ENCODE measurements at places on chromosomes 6 and 20.

DNA sequence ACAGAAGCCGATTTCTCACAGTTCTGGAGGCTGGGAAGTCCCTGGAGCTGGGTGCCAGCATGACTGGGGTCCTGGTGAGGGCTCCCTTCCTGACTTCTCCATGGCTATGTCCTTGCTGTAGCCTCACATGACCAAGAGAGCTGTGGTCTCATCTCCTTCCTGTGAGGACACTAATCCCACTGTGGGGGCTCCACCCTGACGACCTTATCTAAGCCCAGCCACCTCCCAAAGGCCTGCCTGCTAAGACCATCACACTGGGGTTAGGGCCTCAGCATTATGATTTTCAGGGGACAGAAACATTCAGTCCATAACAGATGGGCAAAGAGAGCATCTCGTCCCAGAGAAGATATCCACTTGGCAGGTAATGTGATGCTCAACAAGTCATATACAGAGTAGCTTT is 16.8 kb downstream of the RPP40 start:
- DNase-seq = no peak

GRCh38 chr6:13072686-13073347 is 255.5 kb downstream of the TBC1D7 start:
- DNase-seq = no peak

DNA sequence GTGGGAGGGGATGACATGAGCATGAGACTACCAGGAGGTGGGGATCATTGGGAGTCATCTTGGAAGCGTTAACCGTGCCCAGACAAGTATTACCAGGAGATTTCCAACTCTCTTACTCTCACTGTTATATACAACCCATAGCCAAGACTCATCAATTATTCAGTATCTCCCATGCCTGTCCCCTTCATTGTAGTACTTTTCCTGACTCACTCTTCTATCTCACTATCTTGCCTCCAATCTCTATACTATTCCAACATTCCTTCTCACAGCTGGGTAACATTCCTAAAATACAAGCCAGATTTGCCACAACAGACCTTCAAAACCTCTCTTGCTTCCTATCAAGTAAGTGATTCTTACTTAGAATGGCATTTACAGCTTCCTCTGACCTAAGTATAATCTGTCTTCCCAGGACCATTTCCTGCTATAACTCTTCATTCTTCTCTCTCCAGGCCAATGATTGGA is 226.3 kb upstream of the SMLR1 start:
- no peak for DNase-seq

- no peak for DNase-seq
These were observed 95.5 kb downstream of the GJA10 start for GRCh38 chr6:89989742-89990141.

DNA sequence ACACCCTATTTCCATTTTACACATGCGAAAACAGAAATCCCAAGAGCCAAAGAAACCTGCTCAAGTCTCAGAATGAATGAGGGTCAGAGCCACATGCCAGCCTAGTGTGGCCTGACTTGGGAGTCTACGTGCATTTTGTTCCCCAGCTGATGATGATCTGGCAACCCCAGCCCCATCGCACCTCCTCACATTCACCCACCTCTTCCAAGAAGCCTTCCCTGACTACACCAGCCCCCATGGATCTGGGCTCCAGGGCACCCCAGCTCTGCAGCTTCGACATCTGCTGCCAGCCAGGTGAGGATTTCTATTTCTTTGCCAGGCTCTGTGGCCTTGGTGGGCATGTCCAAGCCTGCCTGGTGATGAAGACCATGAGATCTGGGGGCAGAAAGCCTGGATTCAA is 41.0 kb downstream of the ANGPT4 start:
- DNase-seq = no peak

GRCh38 chr20:7714549-7714948 is 225.7 kb downstream of the HAO1 start:
- no peak for DNase-seq

DNA sequence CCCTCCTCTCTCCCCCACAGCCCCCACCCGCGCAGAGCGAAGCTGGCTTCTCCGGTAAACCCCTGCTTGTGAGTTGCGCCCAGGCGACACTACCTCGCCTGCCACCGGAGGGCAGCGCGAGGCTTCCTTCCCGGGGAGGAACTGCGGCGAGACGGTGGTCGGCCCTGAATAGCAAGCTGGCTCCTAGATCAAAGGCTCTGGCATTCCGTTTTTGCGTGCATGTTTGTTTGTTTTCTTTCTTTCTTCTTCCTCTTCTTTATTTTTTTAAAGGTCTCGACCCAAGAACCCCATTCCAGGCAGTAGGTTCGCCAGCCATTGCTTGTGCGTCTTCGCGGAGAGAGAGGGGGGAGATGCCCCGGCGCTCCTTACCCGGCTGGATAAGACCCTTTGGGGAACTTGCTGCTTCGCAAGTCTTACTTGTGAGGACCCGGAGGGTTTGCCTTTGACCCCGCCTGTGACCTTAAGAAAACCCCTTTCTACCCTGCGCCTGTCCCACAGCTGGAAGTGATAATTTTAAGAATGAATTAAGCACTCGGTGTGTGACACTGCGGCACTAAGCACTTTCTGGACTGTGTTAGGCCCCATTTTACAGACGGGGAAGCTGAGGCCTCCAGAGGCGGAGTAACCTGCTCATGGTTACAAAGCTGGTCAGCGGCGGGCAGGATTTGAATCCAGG is 92.7 kb upstream of the SIRPA start:
- DNase-seq = no peak

GRCh38 chr6:64411226-64411625 is 775.6 kb downstream of the PHF3 start:
- DNase-seq = no peak

GRCh38 chr6:80658926-80659325 is 552.5 kb downstream of the BCKDHB start:
- DNase-seq = no peak

DNA sequence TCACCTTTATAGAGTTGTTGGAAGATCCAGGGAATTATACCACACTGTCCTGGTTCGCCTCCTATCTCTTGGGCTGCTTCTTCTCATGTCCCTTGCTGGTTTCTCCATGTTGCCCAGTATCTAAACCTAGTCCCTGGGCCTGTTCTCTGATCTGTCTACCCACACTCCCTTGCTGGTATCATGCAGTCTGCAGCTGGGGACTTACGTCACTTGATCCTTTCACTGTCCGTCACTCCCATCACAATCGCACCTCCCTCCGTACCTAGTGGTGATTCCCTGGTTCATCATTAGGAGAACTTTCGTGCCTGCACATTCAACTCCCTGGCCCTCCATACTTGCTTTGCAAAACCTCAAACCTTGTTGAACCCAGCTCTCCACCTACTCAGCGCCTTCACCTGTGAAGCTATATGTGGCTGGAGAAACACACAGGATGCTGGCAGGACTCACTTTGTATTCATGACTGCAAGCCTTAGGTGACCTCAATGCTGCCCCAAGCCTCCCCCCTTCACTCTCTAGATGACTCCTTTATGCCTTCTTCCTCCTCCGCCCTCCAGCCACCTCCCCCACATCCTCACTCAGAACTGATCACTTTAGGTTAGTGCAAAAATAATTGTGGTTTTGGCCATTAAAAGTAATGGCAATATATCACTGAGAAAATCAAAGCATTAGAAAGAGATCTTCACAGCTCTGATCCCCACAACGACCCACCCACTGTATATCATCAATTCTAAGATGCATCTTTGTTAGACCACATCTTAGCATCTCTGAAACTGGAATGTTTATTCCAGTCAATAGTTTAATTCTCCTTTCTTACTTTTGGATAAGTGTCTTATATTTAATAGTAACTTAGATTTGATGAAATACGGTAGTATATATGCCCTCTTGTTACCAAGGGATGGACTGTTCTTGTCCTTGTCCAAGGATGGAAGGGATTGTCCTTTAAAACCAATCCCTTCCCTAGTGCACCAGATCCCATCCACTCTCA is 26.4 kb downstream of the GDAP1L1 start:
- DNase-seq = no peak

- no peak for DNase-seq
These were observed 19.0 kb upstream of the STX11 start for GRCh38 chr6:144131248-144131709.

- no peak for DNase-seq
These were observed 30.0 kb downstream of the ALDH5A1 start for GRCh38 chr6:24524805-24525204.

- DNase-seq = no peak
These were observed 12.0 kb upstream of the RNGTT start for GRCh38 chr6:88975369-88975768.

DNA sequence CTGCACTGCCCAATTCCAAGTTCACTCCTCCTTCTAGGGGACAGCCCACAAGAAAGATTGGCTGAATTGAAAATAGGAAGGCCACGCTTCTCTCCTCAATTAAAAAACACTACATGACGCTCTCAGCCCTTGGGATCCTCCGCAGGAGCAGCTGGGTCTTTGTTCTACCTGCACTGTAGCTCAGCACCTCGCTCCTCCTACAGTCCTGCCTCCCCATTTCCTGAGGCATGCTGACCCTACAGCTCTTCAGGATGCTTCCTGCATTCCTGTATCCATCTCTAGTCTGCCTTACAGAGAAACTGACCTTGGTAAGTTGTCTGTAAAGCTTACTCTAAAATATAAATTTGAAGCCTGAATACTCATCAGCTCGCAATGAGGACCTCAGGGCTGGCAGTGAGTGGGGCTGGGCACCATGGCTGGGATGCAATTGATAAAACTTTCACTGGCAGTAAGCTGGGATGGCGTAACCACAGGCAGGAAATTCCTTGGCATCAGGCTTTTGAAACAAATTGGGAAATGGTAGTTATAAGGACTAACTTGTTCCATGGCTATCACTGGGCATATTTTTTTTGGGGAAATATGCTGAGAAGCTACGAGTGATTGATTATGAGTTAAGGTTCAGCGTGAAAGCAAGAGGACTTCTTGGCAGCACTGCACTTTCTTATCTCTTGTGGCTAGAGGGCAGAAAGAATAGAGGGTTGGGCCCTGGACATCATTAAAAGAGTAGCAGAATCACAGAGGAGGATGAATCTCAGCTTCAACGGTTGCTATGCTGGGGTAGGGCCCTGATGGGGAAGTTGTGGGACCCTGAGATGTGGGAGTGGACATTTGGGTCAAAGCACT is 11.7 kb upstream of the SIRPB1 start:
- DNase-seq = no peak

- no peak for DNase-seq
These were observed 255.6 kb upstream of the TAB2 start for GRCh38 chr6:149061930-149062329.

DNA sequence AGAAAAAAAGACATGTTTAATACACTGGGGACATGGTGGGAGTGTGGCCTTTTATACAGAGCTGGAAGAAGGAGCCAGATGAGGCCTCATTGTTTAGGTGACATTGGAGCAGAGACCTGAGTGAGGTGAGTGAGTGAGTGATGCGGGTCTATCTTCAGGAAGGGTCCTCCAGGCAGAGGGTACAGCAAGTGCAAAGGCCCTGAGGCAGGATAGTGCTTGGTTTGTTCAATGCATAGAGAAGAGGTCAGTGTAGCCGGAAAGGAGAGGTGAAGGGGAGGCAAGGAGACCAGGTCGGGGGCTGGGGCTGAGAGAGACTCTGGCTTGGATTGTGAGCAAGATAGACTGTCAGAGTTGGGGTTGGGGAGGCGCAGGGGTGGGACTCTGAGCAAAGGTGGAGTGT is 23.6 kb downstream of the KCNG1 start:
- no peak for DNase-seq

DNA sequence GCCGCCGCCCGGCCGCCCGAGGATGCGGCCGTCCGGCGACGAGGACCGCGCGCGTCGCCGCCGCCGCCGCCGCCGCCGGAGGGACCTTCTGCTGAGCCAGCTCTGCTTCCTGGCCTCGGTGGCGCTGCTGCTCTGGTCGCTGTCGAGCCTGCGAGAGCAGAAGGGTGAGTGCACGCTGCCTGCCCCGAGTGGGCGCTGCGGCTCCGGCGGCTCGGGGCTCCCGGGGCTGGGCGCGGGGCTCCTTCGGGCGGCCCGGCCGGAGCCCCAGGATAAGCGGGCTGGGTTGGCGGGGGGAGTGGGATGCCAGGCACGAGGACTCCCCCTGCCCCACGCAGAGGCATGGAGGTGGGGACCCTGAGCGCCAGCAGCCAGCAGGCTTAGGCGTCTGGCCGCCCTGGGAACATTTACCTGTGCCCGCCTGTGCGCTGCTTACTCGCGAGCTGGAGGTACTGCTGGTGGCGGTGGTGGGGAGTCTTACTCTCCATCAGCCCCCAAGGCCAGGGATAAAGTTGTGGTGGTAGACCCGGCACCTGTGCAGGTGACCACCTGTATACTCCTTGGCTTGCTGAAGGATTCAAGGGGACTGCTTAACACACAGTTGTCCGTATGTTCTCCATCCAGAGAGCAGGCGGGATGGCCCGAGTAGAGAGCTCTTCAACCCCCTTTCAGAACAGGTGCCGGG is 520 bp downstream of the SLC24A3 start:
- no peak for DNase-seq

GRCh38 chr6:138803861-138804260 is 8.0 kb downstream of the ECT2L start:
- DNase-seq = no peak

GRCh38 chr6:169312658-169313346 is 59.2 kb upstream of the THBS2 start:
- DNase-seq = no peak

GRCh38 chr20:23350904-23351838 is 580 bp downstream of the NXT1 start:
- peak; percentile 50 for DNase-seq

GRCh38 chr20:26218301-26218700 is 521.6 kb upstream of the ZNF337 start:
- no peak for DNase-seq

DNA sequence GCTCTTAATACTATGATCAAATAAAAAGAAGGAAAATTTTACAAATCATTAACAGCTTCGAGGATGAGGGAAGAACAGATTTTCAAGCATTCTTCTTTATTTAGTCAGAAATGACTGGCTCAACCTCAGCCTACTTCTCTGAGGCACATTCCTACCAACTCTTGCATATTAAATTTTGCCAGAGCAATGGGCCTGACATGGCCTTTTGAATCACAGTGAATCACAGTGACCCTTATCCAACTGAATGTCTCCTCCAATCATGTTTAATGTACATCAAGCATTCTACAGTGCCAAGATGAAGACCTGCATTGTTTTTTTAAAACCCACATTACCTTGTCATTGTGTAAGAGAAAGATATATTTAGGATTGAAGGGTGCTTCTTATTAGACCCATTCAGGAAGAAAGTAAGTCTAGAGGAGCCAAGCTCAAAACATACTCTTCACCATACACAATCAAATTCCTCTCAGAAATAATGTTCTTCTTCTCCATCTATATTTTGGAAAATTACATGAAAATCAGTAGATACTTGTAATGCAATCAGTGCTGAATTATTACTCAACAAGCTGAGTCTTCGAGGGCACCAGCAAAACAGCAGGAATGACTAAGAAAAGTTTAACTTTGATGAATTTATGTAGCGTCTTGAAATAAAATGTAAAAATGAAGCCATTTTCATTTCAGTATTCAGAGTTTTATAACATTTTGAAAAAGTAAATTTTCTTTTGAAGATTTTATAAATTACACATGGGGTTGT is 44.1 kb upstream of the MOXD1 start:
- no peak for DNase-seq

DNA sequence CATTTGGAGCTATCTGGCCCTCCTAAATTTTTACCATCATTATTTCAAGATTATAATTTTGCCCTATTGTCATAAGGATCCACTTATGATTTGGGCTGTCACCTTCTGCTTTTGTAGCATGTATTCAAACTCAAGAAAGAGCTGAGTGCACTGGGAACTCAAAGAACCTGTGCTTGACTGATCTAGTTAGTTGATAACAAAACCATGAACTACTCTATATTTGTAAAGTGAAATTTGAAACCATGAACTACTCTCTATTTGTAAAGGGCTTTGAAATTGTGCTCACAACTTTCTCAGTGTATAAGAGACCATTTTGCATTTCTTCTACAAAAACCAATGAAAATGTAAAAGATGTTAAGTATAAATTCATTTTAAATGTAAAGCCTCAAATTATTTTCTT is 77.5 kb upstream of the POPDC3 start:
- DNase-seq = no peak

Measured in T-helper 22 cell (primary cell).